8988T (cell line): ENCODE measurements at places on chromosomes 2 and 18.

DNA sequence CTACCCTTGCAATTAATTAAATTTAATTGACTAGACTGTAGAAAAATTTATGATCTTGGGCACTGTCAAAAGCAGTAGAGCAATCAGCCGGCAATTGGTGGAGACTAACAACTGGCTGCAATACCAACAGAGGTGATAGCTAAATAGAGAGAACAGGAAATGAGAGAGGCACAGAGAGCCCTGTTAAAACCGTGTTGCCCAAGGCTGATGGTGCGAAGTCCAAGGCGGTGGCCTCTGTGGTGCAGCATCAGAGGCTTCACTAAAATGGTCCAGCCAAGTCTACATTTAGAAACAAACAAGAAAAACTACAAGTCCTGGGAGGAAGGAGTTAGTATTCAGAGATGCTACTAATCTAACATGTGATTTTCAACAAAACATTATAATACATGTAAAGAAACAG lies 115.6 kb downstream of the NETO1 start:
- no peak for DNase-seq

DNA sequence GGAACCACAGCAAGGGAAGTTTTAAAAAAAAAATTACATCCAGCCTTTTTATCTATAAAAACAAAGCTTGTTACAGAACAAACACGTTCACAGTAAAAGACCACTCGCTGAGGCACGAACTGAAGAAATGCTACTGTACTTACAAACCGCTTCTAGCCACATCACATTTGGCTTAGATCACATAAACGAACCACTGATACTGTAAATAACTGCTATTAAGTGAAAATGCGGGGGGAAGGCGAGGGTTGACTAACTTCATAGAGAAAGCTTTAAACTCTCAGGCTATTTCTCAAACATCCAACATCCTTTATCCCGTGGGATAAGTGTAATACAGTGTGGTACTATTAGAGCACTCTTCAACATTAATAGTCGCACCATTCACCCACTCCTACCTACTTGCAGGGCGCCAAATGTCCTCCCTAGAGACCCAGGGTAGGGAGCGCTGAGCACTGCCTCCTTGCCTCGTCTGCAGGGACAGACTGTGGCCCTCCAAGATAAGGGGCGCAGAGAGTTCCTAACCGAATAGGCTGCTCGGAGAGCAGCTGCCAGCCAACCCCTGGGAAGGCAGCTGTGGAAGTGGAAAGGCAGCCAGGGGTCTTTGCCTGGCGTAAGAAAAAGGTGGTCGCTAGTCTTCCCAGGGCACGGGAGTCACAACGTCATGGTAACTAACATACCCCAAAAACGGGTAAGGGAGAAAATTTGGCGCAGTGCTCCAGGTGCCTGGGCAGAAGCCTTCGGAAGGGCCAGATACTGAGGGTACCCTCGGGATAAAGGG lies 854 bp downstream of the GPR155 start:
- no peak for DNase-seq

DNA sequence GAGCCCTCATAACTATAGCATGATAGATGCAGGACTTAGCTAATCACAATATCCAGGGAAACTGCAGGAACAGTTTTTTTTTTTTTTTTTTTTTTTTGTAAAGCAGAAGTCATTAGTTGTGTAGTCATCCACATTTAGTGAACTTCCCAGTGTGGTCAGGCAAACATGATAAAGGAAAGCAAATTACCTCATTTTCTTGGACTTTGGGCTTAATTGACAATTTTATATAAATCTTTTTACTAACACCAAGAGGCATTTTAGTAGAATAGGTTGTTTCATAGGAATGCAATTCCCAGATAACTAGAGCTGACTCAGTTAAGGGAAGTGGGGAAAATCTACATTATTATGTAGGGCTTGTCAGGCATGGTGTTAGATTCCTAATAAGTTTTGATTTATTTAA lies 142.7 kb upstream of the GCFC2 start:
- no peak for DNase-seq

DNA sequence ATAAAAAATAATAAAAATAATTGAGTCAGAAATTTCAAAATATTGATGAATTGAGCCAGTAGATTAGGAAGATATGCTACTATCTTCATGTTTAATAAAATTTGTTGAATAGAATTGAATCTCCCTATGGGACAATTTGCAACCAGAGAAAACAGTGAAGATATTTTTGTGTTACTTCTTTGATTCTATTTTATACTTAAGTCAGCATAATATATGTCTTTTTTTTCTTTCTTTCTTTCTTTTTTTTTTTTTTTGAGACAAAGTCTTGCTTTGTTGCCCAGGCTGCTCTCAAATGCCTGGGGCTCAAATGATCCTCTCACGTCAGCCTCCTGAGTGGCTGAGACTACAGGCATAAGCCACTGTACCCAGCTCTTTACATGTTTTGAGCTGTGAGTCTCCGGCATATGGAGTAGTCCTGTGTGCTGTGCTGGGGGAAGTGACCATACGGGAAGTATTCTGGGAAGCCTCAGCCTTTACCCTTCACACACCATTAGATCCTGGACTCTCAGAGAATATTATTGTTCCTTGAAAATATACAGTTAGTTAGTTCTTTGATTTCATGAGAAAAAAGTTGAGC lies 13.8 kb upstream of the IAH1 start:
- no peak for DNase-seq

- DNase-seq, result no peak
Measured at GRCh38 chr2:68385220-68385906, 20.3 kb downstream of the PLEK start.

DNA sequence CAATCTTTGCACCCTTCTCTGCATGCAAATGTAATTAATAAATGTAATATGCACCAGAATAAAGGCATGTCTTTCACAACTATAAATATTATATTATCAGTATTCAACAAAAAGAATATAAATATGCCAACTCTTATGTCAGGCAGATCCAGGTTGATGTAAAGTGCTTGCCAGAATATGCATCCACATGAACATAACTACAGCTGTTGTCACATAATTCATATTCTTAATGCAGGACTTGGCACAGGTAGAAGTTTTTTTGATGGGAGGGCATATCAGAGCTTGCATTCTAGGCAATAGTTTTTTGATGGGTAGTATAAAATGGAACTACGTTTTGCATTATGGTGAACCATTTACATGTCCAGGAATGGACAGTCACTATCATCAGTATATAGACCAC lies 544.3 kb downstream of the ZNF804A start:
- DNase-seq, result no peak

DNA sequence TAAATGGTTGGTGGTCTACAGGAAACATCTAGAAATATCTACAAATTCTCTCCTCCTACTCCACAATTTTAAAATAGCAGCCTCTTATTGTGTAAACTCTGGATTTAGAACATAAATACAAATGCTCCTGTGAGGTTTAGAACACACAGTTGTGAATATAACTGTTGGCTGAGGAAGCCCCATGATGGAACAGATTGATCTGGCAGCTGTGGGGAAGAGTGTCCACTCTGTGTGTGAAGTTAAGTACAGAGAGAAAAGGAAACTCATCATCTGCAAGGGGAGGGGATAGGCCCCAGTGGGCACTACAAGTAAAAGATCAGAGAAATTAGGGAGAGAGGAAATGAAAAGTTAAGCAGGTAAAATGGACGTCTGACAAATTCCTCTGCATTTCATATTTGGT lies 422.7 kb upstream of the FSHR start:
- no peak for DNase-seq
